ENCODE measurements at places on chromosomes 1 and 21. TPM values are rescaled to one million over a fixed set of nuclear protein-coding genes. Genes with fewer than 3 reads are reported as not detected.

Gene LIPI
- total RNA-seq: not detected

Gene TRIM46
- total RNA-seq: 2.9 TPM

Gene RPS6KA1
- total RNA-seq: 17.0 TPM

Gene LCE1C
- total RNA-seq: not detected

Gene HMCN1
- total RNA-seq: 0.05 TPM

Gene FOXO6
- total RNA-seq: 0.82 TPM

Gene KIF26B
- 0.06 TPM for total RNA-seq

Gene CLDN8
- not detected for total RNA-seq

Gene LEFTY2
- 0.18 TPM for total RNA-seq
